ENCODE measurements at places on chromosomes 7 and 10.

GRCh38 chr7:106774768-106775551, 90.1 kb upstream of the PIK3CG start:
- DNase-seq, result no peak

- DNase-seq, result no peak
Observed at GRCh38 chr10:15660990-15661389, 58.7 kb downstream of the ITGA8 start.

DNA sequence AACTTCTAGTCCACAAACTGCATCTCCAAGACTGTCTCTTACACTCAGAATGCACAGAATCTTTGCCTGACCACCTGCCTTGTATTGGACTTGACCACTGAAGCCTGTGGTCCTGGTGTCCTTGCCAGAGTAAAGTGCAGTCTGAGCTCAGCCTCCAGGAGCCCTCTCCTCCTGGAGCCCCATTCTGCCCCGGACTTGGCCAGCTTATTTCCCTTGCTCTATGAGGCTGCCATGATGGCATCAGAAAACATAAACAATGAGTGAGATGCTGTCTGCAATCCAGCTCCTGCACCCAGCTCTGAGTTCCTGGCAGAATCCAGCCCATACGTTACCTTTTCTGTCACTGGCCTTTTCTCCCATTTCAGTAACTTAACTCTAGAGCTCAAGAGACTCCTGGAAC, 494.6 kb downstream of the PLXNA4 start:
- no peak for DNase-seq

- no peak for DNase-seq
Observed at GRCh38 chr10:122164815-122165483, 106.1 kb upstream of the BTBD16 start.

DNA sequence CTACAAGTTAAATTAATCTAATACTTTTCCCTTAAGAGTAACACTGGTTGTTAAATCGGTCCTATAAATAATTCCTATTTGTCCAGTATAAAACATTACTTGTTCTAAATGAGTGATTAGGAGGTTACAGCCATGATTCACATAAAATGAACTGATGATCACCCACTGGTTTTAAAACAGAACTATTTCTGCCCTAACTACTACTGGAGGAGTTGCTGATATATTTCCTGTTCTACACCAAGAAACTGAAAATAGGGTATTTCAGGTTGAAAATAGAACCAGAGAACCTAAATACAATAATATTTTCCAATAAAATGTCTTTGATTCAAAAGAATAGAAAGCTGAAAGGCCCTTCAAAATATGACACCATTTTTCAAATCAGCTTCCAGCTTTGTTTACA, 30.9 kb downstream of the DNAJC1 start:
- no peak for DNase-seq

GRCh38 chr7:5421714-5422395, 1.8 kb downstream of the TNRC18 start:
- no peak for DNase-seq

GRCh38 chr7:72465521-72465920, 53.4 kb upstream of the CALN1 start:
- no peak for DNase-seq

GRCh38 chr10:84428711-84429110, 100.3 kb downstream of the CCSER2 start:
- DNase-seq, result no peak

DNA sequence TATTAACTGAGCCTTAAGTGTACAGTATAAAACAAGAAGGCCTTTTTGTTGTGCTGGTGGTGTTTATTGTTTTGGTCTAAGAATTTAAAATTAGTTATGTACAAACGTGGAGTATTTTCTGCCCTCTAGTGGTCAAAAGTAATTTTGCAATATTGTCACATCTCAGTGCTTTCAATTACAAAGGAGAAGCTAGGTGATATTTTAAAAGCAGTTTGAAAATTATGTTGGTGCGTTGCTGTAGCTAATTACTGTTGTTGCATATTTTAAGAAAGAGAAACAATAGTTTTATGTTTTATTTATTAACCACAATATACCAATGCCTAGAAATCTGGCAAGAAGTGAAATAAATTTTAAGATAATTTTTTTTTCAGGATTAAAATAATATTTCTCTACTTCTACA, 11.4 kb downstream of the NPVF start:
- DNase-seq, result no peak

DNA sequence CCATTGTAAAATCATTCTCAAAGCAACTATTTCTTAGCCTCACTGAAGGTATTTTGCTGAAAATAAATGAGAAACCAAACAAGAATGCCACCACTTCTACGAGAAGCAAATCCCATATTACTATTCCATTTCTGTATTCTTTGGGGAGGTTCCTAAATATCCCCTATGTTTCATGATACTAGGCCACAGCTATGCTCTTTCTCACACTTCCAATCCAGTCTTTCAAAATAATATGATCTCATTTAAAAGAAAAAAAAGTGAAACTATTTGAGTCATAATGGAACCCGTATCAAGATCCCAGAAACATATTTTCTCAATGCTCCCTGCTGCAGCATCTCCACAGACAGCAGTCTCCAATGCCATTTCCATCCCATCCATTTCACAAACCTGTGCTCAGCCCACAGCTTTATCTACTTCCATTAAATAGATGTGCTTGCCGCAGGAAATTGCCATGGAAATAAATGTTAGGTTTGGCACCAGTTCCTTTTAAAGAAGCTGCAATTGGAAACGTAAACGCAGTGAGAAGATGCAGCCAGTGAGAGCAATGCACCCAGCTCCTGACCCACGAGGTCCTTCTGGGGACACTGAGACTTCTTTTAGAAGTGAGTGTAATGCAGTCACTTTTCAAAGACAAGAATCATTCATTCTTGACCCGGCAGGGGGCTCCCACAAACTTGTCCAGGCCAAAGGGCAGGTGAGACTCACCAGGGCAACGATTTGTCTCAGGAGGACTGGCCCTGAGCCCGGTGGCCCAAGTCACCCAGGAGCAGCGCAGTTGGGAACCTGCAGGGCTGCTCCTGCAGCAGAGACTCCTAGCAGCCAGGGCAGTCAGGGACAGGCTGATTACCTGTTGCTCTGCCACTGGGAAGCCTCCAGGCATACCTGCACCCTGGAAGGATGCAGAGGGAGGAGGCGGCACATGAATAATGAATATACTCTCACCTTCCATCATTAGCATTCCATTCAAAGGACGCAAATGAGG, 99.6 kb downstream of the C10orf90 start:
- no peak for DNase-seq

DNA sequence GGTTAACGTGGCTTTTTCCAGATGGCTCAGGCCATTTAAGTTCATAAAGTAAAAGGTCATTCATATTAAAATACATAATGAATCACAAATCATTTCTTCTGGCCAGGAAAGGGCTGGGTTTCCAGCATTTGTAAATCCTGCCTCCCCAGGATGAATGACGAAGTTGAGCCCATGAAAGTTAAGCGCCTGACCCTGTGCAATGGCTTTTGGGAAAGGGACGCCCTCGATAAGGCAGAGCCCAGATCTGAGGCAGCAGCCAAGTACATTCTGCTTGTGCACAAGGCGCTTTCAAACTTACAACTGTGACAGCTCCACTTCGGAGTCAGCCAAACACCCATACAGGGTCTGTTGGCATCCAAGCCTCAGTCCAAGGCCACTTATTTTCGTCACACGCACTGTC, 2.8 kb downstream of the GIMAP6 start:
- DNase-seq, result no peak

GRCh38 chr10:100036850-100037249, 27.1 kb upstream of the DNMBP start:
- DNase-seq, result no peak

GRCh38 chr7:151834271-151835035, 42.5 kb downstream of the PRKAG2 start:
- DNase-seq, result no peak

- DNase-seq, result peak; percentile 32
Observed at GRCh38 chr7:143345428-143345900, 17.0 kb downstream of the FAM131B start.

- DNase-seq, result no peak
Observed at GRCh38 chr7:85561706-85562105, 374.9 kb upstream of the SEMA3D start.

DNA sequence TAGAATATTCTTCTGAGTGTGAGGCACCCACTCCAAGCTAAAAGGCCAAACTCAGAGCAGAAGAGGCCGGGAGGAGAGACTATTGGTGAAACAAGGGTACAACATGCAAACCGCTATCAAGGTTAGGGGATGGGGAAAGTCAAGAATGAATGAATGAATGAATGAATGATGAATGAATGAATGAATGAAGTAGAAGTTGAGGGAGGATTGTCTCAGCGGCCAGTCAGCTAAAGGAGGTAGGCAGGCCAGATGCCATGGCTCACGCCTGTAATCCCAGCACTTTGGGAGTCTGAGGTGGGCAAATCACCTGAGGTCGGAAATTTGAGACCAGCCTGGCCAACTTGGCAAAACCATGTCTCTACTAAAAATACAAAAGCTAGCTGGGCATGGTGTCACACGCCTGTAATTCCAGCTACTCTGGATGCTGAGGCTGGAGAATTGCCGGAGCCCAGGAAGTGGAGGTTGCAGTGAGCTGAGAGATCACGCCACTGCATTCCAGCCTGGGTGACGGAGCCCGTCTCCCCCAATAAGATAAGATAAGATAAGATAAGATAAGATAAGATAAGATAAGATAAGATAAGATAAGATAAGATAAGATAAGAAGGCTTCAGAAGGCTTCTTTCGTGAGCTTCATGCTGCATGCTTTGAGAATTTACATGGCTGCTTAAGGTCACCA, 250.8 kb downstream of the CCDC3 start:
- no peak for DNase-seq

- no peak for DNase-seq
Observed at GRCh38 chr7:79454361-79454960, 994 bp upstream of the MAGI2 start.

- DNase-seq, result no peak
Observed at GRCh38 chr7:50415844-50416364, 34.2 kb downstream of the FIGNL1 start.

GRCh38 chr7:31991846-31992245, 78.4 kb downstream of the PDE1C start:
- DNase-seq, result no peak

GRCh38 chr7:25922296-25922695, 229.7 kb upstream of the NFE2L3 start:
- no peak for DNase-seq

- no peak for DNase-seq
Observed at GRCh38 chr7:155884225-155885166, 72.2 kb upstream of the SHH start.

DNA sequence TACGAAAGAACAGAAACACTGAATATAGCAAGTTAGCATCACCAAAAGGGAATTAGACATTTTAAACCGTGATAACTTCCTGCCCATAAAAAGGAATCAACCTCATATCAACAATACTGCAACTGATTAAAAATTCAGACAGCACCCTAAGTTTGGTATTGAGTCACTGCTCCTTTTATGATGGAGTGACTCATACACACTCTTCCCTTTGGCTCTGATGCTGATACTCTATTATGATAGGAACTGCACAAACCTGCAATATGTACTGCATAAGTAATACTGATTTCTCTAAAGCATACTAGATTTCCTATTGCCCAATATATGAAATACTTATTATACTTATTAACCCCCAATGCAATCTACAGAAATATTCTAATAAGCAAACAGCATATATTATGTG, 118.7 kb downstream of the PARD3 start:
- DNase-seq, result no peak

DNA sequence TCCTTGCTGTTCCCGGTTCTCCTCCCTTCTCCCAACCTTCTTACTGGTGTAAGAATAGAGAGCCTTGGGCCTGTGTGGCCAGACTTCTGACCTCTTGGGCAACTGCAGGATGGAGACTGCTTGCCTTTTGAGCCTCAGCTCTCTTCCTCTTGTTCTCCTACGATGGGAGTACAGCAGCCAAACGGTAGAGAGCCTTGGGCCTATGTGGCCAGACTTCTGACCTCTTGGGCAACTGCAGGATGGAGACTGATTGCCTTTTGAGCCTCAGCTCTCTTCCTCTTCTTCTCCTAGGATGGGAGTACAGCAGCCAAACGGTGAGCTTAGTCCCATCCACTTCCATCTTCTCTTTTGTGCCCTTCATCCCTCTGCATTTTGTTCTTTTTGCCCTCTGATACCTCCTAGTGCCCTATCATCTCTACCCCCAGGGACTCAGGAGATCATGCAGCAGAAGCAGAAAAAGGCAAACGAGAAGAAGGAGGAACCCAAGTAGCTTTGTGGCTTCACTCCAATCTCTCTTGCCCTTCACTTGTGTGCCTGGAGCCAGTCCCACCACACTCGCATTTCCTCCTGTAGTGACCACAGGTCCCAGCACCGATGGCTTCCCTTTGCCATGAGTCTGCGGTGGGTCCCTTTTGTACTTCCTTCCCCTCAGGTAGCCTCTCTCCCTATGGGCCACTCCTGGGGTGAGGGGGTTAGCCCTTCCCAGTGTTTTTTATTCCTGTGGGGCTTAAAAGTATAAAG, 15.3 kb downstream of the SLC25A13 start:
- no peak for DNase-seq

GRCh38 chr7:30751696-30752273, at the start of gene INMT:
Gene INMT (plus strand): TSS chr7:30752135. CDS start chr7:30752151, 16 bp downstream.
- DNase-seq, result no peak

DNA sequence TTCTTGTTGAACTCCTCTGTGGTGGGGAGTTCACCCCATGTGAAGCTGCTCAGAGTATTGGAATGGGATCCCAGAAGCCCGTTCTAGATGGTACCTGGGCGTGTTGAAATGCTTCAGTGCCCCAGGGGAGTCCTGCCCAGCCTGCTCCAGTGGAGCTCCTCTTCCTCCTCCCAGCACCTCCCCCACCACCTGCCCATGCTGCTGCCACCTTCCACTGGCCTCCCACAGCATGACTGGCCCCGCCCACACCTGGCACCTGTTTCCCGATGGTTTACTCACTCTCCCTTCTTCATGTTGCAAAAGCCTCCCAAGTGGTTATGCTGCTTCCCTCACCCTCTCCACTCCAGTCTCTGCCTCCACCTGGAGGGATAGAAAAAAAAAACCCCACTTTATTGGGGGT, 32.2 kb upstream of the PCBD1 start:
- no peak for DNase-seq

DNA sequence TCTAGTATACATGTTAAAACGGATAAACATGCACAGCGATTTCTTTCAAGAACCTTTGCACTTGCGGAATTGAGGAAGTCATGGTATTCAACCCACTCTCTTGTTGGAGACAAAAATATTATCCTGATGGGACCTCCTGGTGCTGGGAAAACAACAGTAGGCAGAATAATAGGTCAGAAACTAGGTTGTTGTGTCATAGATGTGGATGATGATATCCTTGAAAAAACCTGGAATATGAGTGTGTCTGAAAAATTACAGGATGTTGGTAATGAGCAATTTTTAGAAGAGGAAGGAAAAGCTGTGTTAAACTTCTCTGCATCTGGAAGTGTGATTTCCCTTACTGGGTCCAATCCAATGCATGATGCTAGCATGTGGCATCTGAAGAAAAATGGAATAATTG, 6.9 kb downstream of the THNSL1 start:
- DNase-seq, result no peak

GRCh38 chr7:79405368-79405767, 48.1 kb downstream of the MAGI2 start:
- no peak for DNase-seq
